ENCODE measurements at places on chromosomes 6 and 20.

DNA sequence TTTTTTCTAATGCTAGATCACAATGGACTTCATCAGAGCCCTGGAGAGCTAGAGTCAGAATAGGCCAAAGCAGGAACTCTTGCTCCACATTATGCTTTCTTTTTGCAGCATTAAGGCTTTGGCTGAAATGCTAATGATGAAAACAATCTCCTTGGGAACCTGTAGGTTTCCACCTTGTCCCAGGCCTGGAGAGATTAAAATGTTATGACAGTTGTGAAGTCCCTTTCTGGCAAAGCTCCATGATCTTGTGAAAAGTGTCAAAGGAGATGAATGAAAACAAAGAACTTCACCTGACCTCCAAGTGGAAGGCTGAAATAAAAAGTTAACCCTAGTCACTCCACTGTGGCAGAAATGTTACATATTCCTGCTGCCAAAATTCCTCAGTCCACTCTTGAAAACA is 64.0 kb upstream of the LRRC1 start:
- DNase-seq: no peak

DNA sequence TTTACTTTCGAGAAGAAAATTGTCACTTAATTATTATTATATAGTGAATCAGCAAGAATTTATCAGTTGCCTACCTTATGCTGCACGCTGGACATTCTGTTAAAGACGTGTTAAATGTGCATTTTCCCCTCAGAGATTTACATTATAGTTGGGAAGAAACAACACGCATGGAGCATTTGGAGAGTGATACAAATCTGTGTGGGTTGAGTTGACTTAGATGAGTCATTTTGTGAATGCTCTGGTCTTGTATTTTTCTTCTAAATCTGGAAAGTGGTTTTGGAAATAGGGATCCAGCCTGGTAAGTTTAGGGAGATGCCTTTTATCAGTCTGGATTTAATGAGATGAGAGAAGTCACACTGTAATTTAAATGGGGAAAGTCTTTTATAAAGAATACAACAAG is 24.0 kb upstream of the SMIM26 start:
- no peak for DNase-seq

DNA sequence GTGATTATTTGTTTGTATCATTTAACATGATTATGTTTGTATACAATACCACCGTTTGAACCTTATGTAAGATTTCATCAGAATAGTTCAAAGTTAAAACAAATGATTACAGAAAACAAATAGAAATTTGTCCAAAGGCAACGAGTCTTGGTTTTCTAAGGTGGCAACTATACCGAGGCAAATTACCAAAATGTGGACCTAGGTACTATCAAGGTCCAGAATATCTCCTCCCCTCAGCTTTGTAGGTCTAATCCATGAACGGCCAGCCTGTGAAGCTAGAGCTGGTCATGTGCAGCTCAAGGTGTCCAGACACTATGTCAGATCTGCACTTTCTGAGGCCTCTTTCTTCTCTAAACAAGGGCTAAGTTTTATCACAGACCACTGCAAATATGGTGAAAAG is 151.7 kb upstream of the BEND3 start:
- DNase-seq: no peak

DNA sequence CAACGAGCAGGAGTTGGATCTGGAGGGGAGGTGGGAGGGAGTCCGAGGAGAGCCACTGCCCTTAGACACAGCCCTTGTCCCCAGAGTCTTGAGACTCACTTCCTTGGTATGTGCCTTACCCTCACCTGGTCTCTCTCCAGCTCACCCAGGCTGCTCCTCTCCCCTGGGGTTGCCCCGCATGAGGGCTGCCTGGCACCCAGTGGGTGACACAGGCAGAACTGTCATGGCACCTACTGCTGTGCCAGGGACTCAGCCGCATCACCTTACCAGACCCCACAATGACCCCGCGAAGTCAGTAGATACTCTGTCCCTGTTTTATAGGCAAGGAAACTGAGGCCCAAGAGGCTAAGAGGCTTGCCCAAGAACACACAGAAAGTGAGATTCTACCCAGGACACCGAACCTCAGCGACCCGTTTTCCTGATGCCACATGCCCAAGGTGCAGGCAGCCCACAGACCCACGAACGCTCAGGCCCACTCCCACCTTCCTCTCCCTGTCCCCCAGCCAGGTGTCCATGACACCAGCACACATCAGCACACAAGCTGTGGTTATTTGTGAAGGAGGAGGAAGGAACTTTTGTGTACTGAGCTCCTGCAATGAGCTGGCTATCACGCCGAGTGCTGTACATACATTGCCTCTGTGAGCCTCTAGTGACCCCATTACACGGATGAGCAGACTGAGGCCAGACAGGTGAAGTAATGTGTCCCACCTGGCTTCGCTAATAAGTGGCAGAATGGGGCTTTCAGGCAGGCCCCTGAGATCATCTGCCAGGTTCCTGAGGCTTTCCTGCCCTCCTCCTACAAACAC is 168.1 kb downstream of the GRM4 start:
- no peak for DNase-seq

- no peak for DNase-seq
These were observed 97.7 kb downstream of the TMEM242 start for GRCh38 chr6:157225575-157225995.

- DNase-seq: no peak
These were observed 294.8 kb downstream of the RNF144B start for GRCh38 chr6:18681832-18682503.

DNA sequence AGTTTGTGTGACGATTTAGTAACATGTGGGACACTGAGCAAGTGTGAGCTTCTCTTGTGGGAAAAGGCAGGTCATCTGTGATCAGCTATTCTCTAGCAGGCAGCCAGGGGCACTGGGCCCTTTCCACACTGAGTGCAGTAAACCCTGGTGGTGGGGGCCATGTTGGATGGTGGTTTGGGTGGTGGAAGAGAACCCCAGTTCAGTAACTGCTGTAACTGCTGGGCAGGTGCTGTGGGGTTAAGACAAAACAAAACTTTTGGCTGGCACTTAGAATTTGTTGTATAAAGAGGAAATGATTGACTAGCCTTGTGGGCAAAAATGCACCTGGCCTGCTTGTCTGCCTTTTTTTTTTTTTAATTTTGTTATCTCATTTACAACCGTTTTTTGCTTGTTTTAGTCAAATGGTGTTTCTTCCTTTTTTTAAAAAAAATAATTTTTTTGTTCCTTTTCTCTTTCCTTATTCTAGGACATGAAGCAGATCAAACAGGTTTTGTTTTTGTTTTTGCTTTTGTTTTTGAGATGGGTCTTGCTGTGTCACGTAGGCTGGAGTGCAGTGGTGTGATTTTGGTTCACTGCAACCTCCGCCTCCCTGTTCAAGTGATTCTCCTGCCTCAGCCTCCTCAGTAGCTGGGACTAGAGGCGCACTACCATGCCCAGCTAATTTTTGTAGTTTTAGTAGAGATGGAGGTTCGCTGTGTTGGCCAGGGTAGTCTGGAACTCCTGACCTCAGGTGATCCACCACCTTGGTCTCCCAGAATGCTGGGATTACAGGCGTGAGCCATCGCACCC is 59.8 kb downstream of the IGF2R start:
- no peak for DNase-seq

GRCh38 chr6:146785001-146785585 is 186.3 kb downstream of the ADGB start:
- peak; percentile 56 for DNase-seq

DNA sequence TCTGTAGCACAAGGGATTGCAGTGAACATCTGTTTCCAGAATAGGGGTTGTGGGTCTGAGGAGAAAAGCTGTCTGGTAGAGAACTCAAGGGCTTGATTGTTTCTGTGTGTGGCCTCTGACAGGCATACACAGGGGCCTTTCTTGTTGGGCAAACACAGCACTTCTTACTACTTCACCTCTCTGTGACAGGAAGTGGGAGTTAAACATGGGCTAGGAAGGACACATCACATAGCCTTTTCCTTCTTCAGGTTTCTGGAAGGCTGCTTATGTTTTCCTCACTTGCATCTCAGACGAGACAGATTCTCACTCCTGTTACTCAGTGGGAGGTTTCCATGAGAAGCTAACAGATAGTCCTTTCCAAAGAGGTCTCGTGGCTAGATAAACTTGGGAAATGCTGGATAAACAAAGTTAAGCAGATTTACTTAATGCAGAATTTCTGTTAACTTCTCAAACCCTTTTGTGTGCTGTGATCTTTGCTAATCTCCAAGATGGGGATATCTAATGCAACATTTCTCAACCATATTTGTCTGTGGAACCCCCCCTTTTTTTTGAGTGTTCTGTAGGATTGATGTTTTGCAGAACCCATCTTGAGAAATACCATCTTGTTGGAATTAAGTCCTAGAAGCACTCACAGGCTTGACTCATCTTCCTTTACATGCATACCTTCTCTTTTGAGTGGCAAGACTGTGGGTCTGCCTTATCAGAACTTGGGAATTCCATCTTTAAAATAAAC is 41.9 kb upstream of the RNF8 start:
- DNase-seq: no peak

DNA sequence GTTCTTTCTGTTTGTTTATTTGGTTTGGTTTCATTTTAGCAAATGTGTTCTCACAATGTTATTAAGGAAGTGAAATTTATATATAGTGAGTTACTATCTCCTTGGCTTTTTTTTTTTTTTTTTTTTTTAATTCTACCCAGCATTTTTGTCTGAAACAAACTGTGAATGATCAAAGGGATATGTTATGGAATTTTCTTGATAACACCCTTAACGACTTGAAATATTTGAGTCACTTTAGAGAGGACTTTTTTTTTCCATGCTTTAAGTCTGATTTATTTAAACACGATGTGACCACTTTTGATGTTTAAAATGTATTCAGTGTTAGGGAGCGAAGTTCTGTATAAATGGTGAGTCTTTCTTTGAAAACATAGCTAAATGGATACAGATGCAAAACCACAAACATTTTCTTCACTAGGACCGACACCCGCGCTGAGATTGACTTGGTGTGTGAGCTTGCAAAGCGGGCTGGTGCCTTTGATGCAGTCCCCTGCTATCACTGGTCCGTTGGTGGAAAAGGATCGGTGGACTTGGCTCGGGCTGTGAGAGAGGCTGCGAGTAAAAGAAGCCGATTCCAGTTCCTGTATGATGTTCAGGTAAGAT is 149.7 kb downstream of the MTHFD1L start:
- no peak for DNase-seq
